ENCODE measurements at places on chromosomes 2 and 18. TPM values are rescaled to one million over a fixed set of nuclear protein-coding genes. Genes with fewer than 3 reads are reported as not detected.

DNA sequence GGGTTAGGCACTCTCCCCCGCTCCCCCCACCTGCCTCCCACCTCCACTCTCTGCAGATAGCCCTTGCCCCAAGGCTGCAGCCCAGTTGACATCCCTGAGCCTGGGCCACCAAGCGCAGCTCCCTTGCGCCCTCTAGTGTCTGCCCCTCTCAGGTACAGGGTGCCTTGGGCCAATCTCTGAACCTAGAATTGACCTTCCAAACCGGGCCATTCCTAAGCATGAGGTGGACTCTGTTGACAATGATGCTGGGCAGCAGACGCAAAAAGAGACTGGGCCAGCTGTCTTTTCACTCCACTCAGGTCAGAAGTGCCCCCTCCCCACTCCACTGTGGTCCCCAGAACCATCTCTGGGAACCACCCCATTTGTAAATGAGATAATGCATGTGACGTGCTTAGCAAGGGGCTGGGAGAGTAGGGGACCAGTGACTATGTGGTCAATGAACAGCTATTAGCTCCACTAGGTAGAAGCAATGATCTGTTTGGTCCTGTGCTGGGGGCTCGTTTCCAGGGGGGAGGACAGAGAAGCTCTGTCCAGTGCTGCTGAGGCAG, 43.3 kb upstream of the PLB1 start:
- H3K4me1 ChIP-seq: 0 out of 2 replicates have a peak, but pooled peaks cover 3% of the 10 kb centered on the region
- no peaks in the 10 kb centered on the region for H3K27me3 ChIP-seq
- no peak for DNase-seq
- H3K27ac ChIP-seq: no peak overlapping the region
- H3K36me3 ChIP-seq: no peaks in the 10 kb centered on the region

DNA sequence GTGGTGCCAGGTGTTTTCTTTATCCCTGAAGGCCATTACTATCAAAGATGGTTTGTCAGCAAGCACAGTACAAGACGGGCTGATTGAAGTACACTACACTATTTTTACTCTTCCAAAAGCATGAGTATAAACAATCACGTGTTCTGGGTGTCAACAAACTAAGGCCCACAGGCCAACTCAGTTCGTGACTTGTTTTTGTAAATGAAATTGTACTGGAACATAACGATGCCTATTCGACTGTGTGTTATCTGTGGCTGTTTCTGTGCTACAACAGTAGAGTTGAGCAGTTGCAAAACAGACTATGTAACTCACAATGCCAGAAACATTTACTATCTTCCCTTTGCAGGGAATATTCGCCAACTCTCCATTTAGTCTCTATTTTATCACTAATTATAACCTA, 12.3 kb downstream of the MRPS5 start:
- DNase-seq: no peak
- peaks cover 12% of the 10 kb centered on the region for H3K36me3 ChIP-seq
- H3K27ac ChIP-seq: no peak overlapping the region
- H3K4me1 ChIP-seq: no peaks in the 10 kb centered on the region
- no peaks in the 10 kb centered on the region for H3K27me3 ChIP-seq

SERPINB3 gene
- total RNA-seq: not detected

- no peaks in the 10 kb centered on the region for H3K36me3 ChIP-seq
- no peak overlapping the region for H3K4me3 ChIP-seq
- peaks cover 13% of the 10 kb centered on the region for H3K27me3 ChIP-seq
- H3K4me1 ChIP-seq: peaks cover 3% of the 10 kb centered on the region
- H3K27ac ChIP-seq: no peak overlapping the region
- no peak for DNase-seq
These were observed 1.2 kb downstream of the RAPH1 start for GRCh38 chr2:203533676-203534591.

ADGRF3 gene
- total RNA-seq: 2.8 TPM

- no peaks in the 10 kb centered on the region for H3K4me1 ChIP-seq
- no peak overlapping the region for H3K27ac ChIP-seq
- H3K4me3 ChIP-seq: no peak overlapping the region
- DNase-seq: no peak
- no peaks in the 10 kb centered on the region for H3K36me3 ChIP-seq
- H3K27me3 ChIP-seq: no peaks in the 10 kb centered on the region
These were observed 251.6 kb downstream of the TWIST2 start for GRCh38 chr2:239099474-239099873.

DNA sequence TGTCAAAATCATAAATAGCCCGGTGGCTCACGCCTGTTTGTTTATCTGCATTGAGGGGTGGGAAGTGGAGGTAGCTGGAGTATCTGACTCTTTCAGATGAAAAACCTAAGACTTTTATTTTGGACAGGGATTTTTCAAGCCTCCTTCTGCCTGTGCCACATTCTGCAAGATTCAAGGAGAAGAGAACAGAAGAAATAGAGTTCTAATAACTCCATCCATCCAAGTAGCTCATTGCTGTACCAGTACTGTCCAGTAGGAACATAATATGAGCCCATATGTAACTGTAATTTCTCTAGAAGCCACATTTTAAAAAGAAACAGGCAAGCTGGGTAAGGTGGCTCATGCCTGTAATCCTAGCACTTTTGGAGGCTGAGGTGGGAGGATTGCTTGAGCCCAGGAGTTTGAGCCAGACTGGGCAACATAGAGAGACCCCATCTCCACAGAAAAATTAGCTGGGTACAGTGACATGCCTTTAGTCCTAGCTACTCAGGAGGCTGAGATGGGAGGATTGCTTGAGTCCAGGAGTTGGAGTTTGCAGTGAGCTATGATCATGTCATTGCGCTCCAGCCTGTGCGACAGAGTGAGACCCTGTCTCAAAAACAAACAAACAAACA, 35.4 kb upstream of the NT5DC4 start:
- H3K36me3 ChIP-seq: no peaks in the 10 kb centered on the region
- no peak for DNase-seq
- H3K4me3 ChIP-seq: no peak overlapping the region
- no peak overlapping the region for H3K27ac ChIP-seq
- H3K4me1 ChIP-seq: peaks cover 13% of the 10 kb centered on the region
- no peaks in the 10 kb centered on the region for H3K27me3 ChIP-seq

DNA sequence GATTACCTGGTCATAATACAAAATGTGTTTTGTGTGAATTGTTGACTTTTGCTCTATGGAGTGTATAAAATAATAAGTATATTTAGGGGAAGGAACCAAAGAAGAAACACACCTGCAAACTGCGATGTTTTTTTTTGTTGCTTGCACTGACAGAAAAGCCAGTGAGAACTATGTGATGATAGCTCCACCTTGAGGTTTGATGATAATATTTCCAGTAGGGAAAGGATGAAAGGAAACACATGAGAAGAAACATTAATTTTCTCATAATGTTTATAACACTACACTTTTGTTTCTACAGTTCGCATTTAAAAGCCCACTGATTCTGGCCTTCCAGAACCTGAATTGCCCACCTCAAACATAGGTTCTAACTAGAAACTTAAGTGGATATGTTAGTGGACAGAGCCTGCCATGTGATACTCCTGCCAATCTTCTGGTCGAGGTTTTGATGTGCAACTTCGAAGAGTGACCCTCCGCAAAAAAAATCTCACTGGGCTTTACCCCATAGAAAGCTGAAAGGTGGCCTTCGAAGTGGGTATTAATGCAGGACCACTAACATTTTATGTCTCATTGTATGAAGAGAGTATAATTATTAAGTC, 476.4 kb upstream of the SPHKAP start:
- DNase-seq: peak; percentile 3
- H3K4me3 ChIP-seq: no peak overlapping the region
- H3K27me3 ChIP-seq: no peaks in the 10 kb centered on the region
- no peak overlapping the region for H3K27ac ChIP-seq
- no peaks in the 10 kb centered on the region for H3K4me1 ChIP-seq

DNA sequence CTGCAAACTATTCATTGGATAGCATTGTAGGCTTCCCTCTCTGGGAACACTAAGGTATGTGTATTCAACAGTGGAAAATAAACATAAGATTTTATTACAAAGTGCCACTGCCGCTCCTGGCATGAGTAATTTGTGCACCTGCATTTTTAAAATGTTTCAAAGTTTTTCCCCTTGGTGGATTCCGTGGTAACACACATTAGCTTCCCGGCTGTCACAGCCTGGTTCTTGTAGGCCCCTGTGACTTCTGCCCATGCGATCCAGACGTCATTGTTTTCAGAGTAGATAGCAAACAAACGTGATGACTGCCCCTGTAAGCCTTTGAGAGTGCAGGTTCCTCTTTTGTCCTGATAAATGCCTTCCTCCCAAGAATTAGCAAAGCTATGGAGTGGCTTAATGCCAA, 421.0 kb downstream of the ZNF521 start:
- DNase-seq: no peak
- no peaks in the 10 kb centered on the region for H3K27me3 ChIP-seq
- no peak overlapping the region for H3K4me3 ChIP-seq
- no peaks in the 10 kb centered on the region for H3K36me3 ChIP-seq

FAM228B gene
- 8.8 TPM for total RNA-seq

GRCh38 chr2:46131-46470, 204 bp downstream of the FAM110C start:
- DNase-seq: no peak
- no peak overlapping the region for H3K27ac ChIP-seq
- no peaks in the 10 kb centered on the region for H3K4me1 ChIP-seq
- no peak overlapping the region for H3K4me3 ChIP-seq

DNA sequence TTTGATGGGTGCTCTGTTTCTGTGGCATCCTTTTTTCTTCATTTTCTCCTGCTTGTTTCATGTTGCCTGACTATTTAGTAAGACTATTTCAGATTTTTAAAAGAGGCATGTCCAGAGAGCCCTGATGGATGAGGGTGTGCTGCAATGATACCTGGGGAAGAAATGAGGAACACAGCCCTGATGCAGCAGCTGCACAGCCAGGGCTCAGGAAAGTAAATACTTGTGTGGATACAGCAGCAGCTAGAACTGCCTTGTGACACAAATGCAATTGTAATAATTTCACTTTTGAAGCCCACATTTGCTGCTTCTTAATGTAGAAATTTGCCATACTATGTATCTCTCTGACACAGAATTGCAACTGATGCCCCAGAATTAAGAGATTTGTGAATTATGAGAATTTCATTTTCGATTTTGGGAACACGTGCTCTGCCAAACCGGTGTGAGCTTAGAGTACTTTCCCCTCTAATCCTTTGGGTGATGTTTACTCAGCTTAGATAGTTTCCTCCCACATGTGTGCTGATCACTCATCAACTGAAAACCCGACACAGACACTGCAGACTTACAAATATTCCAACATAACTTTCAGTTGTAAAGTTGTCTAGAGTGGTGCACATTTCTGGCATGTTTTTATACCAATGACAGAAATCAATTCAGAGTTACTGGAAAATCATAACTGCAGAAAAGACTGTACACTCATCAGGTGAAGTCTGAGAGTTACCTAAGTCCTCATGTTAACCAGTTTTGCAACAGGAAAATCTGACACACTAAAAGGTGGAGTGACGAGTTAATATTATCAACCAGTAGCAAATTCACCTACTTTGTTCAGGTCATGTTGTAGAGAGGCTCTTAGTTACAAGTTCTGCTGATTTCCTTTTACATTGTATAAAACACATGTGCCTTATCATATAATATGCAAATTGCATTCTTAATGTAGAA, 383.4 kb downstream of the CBLN2 start:
- no peaks in the 10 kb centered on the region for H3K27me3 ChIP-seq
- no peak overlapping the region for H3K4me3 ChIP-seq
- no peak for DNase-seq
- no peak overlapping the region for H3K27ac ChIP-seq

- H3K27ac ChIP-seq: no peak overlapping the region
- H3K27me3 ChIP-seq: no peaks in the 10 kb centered on the region
- DNase-seq: no peak
- H3K4me3 ChIP-seq: no peak overlapping the region
- H3K36me3 ChIP-seq: peaks cover 35% of the 10 kb centered on the region
- H3K4me1 ChIP-seq: peaks cover 50% of the 10 kb centered on the region
These were observed 30.2 kb downstream of the SMAD7 start for GRCh38 chr18:48920408-48921038.

All from GM12878 (cell line).